ENCODE measurements at places on chromosomes 5 and 9.
A peak's percentile ranks its signal among the peaks of the same experiment; 100 is the strongest.

- DNase-seq = no peak
Measured at GRCh38 chr9:116635908-116636307, 51.2 kb upstream of the TRIM32 start.

- no peak for DNase-seq
Measured at GRCh38 chr9:124741662-124742061, 29.4 kb downstream of the NR6A1 start.

GRCh38 chr9:34484678-34485077, 26.1 kb downstream of the DNAI1 start:
- DNase-seq = no peak

DNA sequence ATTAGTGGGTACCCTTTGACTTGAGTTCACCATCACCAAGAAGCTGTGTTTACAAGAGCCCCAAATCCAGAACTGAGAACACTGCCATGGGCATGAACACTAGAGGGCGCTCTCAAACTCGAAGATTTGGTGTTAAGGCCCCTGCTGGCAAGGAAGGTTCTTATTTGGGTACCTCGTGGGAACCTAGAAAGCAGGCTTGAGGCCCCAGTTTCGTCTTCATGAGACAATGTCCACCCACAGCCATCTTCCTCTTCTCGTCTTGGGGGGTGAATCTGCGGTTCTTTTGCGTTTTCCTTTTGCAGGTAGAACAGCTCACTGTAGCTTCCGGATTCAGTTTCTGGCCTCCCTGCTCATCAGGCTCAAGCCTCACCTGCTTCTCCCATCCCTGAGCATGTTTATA, 184.0 kb downstream of the SEMA5A start:
- DNase-seq = peak; percentile 5

- no peak for DNase-seq
Measured at GRCh38 chr5:141785135-141785534, 93.1 kb downstream of the PCDH1 start.

DNA sequence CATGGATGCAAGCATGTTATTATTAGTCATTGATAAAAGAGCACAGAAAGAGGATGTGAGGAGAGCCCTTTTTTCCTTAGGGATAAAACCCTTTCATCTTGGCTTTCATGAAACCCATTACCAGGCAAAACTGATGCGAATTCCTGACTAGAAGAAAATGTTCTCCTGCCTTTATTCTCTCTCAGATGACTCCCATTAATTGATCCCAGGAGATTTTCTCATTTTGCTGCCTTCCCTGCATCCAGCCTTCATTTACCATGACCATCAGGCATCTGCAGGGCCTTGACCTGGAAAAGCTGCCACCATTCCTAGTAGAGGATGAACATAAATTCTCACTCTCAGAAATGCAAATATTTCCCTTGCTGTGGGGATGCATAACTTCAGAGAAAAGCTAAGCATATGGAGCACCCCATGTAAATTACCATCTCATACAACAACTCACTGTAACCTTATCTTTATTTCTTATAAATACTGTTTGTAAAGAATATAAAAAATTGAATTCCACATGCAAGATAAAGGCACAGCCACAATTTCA, 176.5 kb downstream of the PDE4D start:
- no peak for DNase-seq

DNA sequence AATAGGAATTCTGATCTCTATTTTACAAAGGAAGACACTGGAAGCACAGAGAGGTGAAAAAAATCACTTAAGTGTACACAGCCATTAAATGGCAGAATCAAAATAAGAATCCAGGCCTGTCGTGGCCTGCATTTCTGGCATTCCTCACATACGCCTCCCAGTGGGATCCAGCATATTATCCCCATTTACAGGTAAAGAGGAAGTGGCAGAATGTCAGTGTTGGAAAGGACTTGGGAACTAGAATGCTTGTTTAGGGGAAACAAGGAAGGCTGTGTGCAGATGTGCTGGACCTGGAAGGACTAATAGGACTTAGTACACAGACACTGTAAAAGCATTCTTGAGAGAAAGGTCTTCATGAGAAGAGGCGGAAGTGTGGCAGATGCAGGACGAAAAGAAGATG, 241.8 kb downstream of the TRIM32 start:
- DNase-seq = no peak

GRCh38 chr5:99724732-99725290, 796.0 kb upstream of the CHD1 start:
- no peak for DNase-seq

- no peak for DNase-seq
Measured at GRCh38 chr9:35374910-35375309, 115.0 kb upstream of the RUSC2 start.

DNA sequence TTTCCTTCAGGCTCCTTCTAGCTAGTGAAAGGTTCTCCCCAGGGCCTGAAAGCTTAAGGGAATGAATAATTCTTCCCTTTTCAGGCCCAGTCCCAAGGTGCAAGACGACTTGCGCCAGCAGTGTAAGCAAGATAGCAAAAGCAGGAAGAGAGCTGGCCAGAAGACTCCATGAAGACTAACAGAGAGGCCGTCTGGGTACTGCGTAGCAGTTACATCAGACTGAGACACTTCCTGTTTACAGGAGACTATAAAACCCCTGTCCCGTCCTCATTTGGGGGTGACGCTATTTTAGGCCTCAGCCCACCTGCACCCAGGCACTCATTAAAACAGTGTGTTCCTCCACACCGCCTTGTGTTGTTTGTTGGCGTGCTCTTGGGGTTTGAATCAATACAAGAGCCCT, 90.7 kb upstream of the MOCS2 start:
- peak; percentile 48 for DNase-seq

GRCh38 chr5:129747572-129748407, at the start of gene MINAR2:
Gene MINAR2, plus strand, starts transcription at chr5:129748094. Its CDS starts 97 bp downstream, at chr5:129748191.
- DNase-seq = no peak

GRCh38 chr5:57447658-57448057, 35.0 kb downstream of the ACTBL2 start:
- DNase-seq = no peak

DNA sequence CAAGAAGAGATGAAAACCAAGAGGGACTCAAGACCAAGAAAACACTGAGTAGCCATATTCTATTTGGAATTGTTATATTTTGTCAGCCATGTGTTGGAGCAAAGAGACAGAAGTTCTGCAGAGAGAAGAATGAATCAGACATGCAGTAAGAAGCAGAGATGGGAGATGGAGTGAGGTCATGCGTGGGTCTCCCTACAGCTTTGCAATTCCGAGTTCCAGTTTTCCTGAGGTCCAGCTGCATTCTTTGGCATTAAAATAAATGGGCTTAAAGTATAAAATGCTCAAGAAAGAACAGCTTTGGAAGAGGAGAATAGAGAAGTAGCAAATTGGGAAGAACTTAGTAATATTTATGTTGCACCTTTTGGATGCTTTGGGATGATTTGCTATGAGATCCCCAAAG, 361.6 kb downstream of the NPR3 start:
- no peak for DNase-seq

DNA sequence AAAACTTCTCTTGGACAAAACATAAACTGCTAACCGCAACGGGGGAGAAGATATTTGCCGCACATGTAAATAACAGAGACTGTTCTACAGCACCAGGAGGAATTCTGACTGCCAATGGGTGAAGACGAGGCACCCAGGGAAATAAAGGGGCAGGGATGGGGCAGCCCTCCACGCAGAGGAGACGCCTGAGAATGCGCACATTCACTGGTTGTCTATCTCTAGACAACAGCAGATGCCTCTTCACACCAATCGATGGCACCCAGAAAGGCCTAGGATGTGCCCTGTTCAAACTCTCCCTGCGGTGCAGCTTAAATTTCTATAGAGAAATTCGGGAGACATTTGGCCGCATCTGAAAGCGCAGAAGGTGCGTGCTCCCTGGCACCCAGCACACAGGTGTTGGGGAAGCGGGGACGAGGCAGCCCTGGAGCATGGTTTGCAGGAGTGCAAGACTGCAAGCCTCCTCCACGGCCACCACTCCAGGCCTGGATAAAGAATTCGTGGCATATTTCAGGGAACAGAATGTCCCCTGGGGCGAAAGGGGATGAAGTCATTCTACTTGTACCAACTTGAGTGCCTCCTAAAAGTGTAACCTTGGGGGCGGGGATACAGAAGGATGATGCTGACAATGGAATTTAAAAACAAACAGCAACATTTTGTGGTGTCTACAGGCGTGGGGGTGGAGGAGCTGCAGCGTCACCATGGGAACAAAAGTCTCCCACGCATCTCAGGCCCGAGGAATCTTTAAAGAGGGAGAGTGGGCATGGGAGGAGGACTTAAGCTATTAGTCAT, 6.3 kb upstream of the IRX2 start:
- no peak for DNase-seq

GRCh38 chr5:16772556-16772955, 155.8 kb upstream of the RETREG1 start:
- no peak for DNase-seq

GRCh38 chr5:93675460-93676450, 65.6 kb downstream of the POU5F2 start:
- no peak for DNase-seq

DNA sequence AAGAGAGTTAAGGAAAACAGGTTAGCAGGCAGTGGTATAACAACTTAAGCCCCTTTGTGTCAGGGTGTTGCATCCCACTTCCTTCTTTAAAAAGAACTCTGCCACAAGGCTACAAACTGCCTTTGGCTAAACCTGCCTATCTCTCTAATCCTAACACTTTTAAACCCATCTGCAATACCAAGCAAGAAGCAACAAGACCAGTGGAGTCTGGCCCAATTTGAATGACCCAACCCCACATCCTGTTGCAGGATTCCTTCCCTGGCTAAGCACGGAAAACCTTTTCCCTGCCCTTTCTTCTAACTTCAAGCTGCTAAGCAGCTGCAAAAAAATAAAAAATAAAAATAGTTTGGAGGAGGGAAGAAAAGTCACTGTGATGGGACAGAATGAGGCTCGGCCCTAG, 27.1 kb downstream of the ABCA1 start:
- no peak for DNase-seq

DNA sequence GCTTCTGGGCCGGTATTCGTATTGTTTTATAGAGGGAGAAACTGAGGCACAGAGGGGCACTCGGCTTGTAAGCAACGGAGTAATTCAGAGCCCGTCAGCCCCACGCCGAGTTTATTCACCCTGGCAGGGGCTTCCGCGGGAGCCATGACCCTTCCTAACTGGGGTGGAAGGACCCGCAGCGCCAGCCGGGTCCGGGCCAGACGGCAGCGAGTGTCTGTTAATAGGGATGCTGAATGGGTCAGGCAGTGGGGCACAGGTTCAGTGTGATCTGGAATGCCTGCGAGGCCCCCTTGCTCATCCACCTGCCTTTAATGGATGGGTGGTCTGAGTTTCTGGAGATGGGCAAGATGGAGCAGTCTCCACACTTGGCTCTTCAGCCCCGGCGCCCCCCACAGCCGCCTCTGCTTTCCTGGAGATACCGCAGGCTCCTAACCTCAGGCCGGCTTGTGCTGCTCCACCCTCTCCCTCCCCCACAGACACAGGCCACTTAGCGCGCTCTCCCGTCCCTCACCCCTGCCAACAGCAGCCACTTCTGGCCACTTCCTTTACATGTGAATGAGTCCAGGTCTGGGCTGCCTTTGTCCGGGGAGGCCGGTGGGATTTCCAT, 147.1 kb downstream of the ERCC6L2 start:
- DNase-seq = no peak

GRCh38 chr5:115607935-115608334, 5.7 kb upstream of the TICAM2 start:
- no peak for DNase-seq

- DNase-seq = no peak
Measured at GRCh38 chr5:178111925-178112324, 1.4 kb upstream of the N4BP3 start.

- peak; percentile 76 for DNase-seq
Measured at GRCh38 chr5:173035904-173036707, 20.0 kb upstream of the CREBRF start.

DNA sequence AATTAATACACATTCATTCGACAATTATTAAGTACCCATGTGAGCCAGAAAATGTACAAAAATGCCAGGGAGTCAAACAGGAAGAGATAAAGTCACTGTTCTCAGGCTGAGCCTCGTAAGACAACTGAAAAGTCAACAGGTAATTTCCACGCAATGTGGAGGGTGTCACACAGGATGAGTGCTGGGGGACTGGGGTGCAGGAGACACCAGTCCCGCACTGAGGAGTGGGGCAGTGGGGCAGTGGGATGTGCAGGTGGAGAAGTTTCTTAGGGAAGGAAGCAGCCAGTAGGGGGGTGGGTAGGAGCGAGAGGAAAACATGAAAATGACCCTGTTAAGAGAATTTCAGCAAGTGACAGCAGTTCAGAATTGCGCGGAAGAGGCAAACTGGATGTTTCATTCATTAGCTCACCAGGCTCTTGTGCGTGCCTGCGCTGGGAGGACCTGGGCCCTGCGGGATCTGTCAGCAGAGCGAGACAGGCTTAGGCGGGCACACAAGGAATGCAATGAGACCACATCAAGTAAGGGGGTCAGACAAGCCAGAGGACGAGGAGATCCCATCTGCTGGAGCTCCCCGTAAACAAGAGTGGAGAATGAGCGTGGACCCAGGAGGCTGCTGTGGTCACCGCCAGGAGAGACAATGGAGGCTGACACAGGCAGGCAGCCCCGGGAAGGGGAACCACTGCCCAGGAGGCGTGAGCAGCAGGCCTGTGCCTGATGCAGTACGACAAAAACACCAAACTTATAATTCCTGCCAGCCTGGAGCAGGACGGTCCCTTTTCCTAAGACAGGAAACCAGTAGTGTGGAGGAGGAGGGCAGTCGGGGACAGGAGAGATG, 21.0 kb downstream of the CAMSAP1 start:
- no peak for DNase-seq

DNA sequence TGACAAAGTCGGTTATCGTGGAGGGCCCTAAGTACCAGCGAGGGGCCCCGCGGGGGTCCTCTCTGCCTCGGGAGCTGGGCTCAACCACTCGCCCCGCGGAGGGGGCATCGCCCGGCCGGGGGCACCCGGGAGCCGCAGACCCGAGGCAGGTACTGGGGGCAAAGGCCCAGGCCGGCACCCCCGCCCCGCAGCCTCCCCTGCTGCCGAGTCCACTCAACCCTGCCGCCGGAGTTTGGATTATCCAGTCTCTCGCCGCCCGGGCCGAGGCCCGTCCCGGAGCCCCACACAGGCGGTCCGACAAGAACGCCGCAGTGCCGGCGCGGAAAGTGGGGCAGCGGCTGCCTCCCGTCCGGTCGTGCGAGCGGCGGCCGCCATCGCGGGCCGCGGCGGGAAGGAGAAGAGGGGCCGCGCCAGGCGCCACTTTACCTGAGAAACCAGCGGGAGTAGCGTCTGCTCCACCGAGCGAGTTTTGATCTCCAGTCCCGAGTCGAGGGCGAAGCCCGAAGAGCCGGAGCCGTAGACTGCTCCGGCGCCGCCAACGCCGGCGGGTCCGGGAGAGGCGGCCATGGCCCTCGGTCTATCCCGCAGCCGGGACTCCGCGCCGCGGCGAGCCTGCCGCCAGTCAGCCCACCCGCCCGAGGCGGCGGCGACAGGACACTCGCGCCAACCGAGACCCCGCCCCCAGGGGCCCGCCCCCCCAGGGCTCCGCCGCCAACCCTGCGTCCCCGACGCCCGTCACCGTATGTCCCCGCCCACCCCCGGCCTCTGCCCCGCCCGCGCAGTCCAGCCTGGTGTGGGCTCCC, at the start of gene CTNNAL1:
Gene CTNNAL1, minus strand, starts transcription at position 624 of the 803 bp plus-strand sequence. Its CDS starts 57 bp downstream, at position 567.
- peak; percentile 75 for DNase-seq

All from dermis microvascular lymphatic vessel endothelial cell (primary cell).